Pons (tissue), 1 donor: ENCODE measurements at places on chromosomes 11 and 22.
A peak's percentile ranks its signal among the peaks of the same experiment; 100 is the strongest.

GRCh38 chr11:696955-697491 is 1.4 kb downstream of the TMEM80 start:
- peak; percentile 77 for DNase-seq

DNA sequence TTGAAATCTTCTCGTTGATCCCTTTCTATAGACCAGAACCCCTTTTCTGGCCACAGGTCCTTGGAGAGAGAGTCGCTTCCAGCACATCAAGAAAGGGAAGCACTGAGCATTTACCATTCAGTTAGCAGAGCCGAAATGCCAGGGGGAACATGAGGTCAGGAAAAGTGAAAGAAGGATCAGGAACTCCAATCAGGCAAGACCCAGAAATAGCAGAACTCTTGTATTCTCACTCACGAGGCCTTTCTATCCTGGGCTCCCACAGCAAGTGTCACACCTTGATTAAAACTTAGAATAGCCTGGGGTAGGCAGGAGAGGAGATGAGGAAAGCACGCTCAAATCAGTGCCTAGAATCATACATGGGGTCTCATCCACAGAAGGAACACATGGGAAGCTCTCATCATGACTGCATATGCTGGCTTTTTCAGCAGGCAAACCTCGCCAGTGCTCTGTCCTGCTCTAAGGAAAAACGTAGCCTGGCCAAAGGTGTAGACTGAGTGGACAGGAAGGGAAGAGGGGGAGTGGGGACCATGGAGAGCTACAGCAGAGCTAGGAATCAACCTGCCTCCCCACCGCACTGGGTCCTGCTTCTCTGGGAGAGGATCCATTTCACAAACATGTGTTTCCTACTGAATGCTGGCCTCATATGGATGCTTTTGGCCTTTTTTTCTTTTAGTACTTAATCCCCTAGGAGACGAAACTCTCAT is 40.5 kb downstream of the OPCML start:
- DNase-seq, result no peak

DNA sequence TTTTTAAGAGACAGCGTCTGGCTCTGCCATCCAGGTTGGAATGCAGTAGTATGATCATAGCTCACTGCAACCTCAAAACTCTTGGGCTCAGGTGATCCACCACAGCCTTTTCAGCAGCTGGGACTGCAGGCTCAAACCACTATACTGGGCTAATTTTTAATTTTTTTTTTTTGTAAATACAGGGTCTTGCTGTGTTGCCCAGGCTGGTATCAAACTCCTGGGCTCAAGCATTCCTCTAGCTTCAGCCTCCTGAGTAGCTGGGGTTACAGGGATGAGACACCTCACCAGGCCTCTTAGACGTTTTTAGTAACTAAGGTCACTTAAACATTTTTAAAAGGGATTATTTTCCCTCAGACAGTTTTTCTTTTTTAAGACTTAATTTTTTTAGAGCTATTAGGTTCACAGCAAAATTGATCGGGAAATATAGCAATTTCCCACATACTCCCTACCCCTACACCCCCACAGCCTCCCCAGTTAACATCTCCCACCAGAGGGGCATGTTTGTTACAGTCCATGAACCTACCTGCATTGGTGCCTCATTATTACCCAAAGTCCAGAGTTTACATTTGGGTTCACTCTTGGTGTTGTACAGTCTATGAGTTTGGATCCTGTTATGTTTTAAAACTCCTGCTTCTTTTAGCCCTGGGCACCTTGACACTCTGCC is 3.9 kb downstream of the BCR start:
- no peak for DNase-seq

- DNase-seq, result no peak
Observed at GRCh38 chr11:27697679-27698275, 2.5 kb downstream of the BDNF start.
